ENCODE measurements at places on chromosomes 6 and 20.

DNA sequence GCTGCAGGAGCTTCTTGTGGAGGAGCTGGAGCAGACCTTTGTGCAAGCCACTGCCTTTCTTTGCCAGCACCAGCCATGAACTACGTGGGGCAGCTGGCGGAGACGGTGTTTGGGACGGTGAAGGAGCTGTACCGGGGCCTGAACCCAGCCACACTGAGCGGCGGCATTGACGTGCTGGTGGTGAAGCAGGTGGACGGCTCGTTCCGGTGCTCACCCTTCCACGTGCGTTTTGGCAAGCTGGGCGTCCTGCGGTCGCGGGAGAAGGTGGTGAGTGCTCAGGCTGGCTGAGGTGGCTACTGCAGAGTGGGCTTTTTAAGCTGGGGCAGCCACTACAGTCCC lies 5.1 kb downstream of the LPIN3 start:
- DNase-seq: no peak

DNA sequence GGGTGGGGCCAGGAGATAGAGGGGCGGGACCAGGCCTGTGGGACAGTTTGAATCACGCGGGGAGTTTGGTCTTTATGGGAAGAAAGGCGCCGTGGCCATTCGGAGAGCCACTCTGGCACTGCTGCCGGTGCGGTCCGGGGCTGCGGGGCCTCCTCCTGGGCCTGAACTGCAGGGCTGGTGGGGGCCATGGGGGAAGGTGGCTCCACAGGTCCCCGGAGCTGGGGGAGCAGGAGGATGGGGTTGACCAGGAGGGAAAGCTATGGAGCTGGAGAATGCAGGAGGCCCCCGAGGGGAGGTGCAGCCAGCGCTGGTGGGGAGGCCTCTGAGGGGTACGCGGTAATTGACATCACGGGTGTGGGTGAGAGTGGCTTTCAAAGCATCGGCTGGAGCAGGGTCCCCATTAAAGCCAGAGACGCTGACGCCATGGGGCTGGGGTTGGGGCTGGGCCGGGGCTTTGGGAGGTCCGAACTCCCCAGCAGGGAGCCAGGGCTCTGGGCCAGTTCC lies 1.8 kb upstream of the BHLHE23 start:
- no peak for DNase-seq

DNA sequence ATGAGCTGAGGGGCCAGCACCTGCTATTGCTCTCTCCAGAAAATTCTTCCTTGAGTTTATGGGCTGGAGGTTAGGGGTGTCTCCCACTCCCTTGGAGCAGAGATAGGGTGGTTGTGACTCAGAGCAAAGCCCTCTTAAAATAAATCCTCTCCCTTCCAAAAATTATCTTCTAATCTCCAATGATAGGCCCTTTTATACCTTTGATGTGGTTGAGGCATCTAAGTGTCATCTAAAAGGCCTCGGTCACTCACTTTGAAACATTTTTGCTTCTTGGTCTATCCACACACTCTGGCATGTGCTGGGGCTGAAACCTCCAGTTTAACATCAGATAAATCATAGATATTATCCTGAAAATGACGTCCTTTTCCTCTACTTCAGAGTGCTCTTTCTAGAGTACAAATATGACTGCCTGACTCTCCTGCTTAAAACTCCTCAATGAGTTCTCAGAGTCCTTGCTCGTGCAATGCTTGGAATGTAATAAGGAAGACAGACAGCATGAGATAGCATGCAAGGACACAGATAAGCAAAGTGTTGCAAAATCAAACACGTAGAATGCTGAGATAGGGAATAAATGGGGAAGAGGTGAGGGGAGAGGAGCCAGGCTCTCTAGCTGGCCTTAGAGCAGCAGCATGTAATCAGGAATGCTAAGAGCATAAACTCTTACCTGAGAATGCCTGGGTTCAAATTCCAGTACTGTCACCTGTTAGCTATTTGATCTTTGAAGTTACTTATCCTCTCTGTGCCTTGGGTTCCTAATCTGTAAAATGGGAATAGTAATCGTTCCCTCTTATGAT lies 374.1 kb upstream of the CITED2 start:
- no peak for DNase-seq

DNA sequence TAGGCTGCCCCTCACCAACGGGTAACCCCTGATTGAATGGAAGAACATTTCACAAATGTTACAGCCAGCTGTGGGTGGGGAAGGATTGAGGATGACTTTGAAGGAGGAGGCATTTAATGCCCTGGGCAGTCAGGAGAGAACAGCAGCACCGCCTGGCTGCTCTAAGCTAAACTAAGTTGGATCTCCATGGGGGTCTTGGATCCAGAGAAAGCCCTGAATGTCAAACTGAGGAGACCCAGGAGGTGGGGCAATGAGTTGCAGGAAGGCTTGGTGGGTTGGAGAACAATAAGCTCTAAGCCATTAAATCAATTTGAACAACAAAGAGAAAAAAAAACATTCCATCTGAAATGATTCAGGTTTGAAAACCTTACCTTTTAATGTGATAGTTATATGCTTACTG lies 35.4 kb downstream of the TMX4 start:
- no peak for DNase-seq

- DNase-seq: no peak
These were observed 187.2 kb downstream of the LRFN2 start for GRCh38 chr6:40399888-40400457.

DNA sequence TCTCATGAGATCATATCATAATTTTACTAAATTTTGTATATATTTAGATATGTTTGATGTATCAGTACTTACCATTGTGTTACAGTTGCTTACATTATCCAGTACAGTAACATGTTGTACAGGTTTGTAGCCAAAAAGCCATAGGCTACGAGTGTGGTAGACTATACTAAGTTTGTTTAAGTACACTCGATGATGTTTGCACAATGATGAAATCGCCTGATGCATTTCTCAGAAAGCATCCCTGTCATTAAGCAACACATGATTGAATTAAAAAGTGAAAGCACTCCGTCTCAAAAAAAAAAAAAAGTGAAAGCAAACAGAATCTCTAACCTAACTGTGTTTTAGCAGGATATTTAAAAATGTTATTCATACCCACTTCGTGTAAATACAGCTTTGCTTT lies 104.9 kb upstream of the TFAP2D start:
- no peak for DNase-seq

GRCh38 chr6:134381959-134382358 lies 64.0 kb upstream of the SGK1 start:
- DNase-seq: no peak

DNA sequence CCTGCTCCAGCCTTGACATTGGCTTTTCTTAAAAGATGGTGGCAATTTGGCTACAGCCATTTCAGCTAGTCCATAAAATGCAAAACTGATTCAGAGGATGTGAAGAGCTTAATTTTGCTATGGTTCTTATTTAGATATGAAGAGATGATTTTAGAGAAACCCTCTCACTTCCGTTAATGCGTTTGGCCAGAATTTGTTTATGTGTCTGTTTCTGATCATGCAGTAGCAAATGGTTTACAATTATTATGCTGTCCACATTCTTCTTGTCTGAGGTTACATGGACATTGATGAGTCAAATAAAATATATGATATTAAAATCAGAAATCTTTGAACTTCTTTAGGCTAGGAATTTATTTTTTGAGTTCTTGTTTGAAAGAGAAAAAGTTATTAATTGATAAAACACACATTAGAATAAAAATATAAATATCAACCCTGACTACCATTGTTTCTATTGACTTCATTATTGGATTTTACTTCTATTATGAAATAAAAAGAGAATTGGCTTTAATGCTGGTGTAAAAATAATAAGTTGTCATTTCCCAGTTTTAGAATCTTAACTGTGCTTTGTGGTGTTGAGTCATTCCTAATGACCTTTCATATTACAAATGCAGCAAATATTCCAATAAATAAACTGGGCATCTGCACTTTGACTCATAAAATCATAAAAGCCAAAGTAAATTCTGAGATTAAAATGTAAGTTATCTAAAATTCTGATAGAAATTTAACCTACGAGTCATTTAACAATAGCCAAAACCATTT lies 1286.0 kb upstream of the GJE1 start:
- no peak for DNase-seq

DNA sequence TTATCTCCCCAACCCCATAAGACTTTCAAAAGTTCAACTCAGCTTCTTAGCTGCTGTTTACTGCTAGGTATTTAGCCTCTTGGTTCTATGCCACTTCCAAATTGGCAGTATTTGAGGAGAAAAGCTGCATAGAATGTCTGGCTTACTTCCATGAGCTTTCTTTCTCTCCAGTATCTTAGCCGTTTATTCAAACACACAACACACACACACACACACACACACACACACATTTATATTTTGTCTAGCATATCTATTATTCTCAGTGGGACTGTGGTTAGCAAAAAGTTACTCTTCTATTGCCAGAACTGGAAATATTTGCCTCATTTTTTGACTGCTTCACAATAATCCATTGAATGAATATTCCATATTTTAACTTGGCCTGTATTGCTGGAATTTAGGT lies 634.2 kb upstream of the IMPG1 start:
- DNase-seq: no peak

GRCh38 chr6:11263291-11263775 lies 30.9 kb upstream of the NEDD9 start:
- DNase-seq: no peak

DNA sequence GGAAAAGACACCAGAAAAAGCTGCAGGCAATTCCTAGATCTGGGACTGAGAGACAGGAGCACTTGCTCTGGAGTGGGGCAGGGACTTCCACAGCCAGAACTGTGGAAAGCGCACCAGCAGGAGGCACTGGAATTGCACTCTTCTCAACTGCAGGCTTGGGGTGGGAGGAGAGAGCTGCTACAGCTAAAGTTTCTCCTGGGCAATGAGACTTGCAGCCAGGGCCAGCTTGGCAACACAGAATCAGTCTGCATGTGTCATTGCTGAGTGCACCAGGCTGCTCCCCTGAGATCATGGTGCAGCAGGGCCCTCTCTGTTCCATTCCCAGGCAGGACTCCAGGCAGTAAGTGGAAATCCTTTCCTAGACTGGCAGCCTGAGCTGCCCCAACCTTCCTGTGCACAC lies 145.8 kb downstream of the INSM1 start:
- no peak for DNase-seq

DNA sequence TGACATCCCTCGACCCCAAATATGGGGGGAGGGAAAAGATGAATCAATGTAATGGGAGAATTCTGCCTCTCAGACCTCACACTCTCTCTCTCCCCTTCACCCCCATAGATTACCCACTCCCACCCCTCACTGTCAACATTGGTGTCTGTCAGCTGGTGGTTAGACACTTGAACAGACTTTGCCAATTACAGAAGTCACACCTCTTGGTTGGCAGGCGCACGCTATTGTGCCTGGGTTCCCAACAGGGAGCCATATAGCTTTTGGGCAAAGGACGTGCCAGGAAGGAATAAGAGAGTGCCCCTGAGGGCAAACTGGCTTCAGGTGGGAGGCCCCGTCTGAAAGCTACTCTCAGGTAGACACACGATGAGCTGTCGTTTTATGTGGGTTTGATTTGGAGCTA lies 54.1 kb upstream of the FYN start:
- no peak for DNase-seq

DNA sequence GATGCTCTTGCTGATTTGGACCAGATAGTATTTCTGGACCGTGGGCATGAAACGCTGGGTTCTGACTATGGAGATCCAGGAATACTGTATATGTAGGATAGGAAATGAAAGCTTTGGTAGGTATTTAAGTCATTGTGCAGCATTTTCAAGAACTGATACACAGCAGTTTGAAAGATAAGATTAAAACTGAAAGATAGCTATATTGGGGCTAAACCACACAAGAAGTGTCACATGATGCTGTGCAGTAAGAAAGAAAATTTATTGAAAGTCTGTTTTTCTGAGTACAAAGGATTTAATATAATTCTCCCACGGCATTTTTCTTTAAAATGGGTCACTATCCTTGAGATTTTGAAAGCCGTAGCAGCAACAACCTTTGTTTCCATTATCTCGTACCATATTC lies 305 bp downstream of the IL17A start:
- no peak for DNase-seq

- DNase-seq: no peak
These were observed 288.7 kb downstream of the RNF144B start for GRCh38 chr6:18675881-18676280.

GRCh38 chr6:169157197-169158148 lies 96.2 kb downstream of the THBS2 start:
- no peak for DNase-seq

DNA sequence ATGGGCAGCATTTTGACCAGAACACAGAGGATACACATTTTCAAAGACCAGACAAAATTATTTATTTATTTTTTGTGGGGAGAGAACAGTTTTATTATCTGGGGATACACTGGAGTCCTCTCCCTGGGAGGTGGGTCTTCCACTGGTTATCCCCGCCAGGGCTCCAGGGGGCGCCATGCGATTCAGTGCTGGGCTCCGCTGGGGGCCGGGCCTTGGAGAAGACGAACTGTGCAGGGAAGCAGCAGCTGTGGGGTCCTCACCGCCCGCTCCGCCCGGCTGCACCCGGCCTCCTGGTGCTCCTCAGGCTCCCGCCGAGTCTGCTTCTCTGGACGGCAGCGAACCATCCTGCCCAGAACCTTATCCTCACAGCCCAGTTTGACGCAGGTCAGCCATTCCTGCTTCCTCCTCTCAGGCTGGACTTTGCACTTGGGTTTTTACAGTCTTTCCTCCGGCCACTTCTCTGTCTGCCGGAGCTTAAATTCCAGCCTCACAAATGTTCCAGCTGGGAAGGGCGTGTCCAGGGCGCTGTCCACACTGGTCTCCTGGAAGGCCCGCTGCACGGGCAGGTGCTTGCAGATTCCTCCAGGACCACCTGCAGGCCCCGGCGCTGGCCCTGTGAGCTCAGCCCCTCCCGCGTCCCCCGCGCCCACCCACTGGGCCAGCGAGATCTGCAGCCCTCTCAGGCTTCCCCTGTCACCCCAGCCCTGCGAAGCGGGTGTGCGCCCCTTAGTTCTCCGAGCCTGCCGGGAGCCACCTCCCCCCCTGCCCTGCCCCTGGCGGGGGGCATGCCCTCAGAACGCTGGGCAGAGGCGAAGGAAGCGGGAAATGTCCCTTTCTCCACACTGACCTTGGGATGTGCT lies 1830.0 kb upstream of the DEFB115 start:
- DNase-seq: no peak

DNA sequence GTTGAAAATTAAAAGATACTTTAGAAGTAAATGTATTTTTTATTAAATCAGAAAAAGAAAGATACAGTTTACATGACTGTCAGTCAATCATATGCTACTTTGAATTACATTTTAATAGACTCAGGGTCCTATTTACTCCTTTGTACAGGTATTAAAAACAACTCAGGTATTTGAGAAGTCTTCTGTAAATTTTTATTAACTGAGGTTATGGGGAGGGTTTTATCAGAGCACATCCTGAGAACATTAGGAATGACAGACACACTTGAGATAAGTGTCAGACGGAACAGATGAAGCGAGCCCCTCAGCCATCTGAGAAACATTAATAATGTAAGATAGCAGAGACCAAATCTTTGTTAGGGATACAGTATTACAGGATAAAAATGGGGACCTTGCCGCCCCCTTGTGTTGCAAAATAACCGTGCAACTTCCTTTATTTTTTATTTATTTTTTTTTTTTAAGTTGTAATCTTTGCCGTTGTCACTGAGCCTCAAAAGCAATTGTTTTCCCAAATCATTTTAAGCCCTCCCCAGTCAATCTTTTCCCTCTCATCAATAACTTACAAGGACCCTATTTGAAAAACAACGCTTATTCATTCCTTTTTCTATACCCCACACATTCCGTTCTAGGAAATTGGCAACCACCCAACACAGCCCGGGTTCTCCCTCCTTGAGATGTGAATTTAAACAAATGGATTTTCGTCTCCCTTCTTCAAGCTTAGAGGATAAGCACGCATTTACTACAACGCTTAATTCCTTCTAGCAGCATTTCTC lies 126.7 kb downstream of the BCAS1 start:
- no peak for DNase-seq
